ENCODE measurements at places on chromosomes 1 and 21. TPM values are rescaled to one million over a fixed set of nuclear protein-coding genes. Genes with fewer than 3 reads are reported as not detected.

DNA sequence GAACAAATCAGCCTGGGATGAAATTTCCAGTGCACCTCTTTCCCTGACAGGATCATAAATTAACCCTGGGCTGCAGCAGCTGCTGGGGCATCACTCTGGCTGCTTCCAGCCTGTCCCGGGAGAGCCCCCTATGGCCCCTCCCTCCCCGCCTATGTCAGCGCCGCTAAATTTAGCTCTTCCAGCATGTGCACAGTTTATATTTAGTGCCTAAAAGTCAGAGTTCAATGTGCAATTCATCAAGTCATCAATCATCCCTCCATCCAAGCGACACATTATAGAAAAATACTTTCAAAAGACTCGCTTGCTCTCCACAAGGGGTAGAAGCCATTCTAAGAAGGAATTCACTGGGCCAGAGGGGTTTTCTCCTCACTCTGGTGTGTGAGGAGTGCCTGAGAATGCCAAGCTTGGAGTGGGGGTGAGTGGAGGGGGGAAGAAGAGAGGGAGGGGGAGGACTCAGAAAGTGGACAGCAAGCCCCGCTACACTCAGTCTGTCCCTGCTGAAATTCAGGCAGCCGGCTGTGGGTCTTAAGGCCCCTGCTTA lies 37.4 kb downstream of the XCL1 start:
- no peak for DNase-seq

USH2A gene
- not detected for total RNA-seq

DNA sequence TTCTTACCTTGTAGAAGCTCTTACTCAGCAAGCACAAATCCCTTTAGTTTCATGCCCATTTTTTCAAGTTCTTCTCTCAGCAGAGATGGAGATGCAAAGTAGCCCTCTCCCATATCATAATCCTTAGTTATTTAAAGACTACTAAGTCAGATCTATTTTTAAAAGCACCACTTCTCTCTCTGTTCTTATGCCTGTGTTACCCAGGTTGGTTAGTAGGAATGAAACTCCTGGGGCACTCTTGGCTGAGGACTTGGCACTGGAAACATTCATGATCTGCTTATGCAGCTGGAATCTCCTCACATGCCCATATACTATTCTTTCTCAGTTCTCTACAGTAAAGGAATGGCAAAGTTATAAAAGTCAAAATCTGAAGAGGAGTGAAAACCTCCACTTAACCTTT lies 51.9 kb upstream of the PPP2R5A start:
- no peak for DNase-seq

ZBTB8B gene
- total RNA-seq, result under 0.01 TPM

- DNase-seq, result no peak
These were observed 2.7 kb downstream of the RBM15 start for GRCh38 chr1:110341872-110342331.

- no peak for DNase-seq
These were observed 25.4 kb upstream of the S100A7 start for GRCh38 chr1:153485863-153486262.

KIRREL1 gene
- total RNA-seq, result 16.2 TPM

GRCh38 chr1:175314300-175314699 lies 121.7 kb upstream of the KIAA0040 start:
- DNase-seq, result no peak

- peak; percentile 67 for DNase-seq
These were observed 18.2 kb upstream of the FCGR2A start for GRCh38 chr1:161486806-161487741.

DVL1 gene
- total RNA-seq, result 37.2 TPM

KLHDC8A gene
- not detected for total RNA-seq

IFNAR1 gene
- total RNA-seq, result 22.3 TPM

CXADR gene
- total RNA-seq, result 48.3 TPM

PLA2G4A gene
- total RNA-seq, result 16.2 TPM

COL16A1 gene
- 0.51 TPM for total RNA-seq

DNA sequence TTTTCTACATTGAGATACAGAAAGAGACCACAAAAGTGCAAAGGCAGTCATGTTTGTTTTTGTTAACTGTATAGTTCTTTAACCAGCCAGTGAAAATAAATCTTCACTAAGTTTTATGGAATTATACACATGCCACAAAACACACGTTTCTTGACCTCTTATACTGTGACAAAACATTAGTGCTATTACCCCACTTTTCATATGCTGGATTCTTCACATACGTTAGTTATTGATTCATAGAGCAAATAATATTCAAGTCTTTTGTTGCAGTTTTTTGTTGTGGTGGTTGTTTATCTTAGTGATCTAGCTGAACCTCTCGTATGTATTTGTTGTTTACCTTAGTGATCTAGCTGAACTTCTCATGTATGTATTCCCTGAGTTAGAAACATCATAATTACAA lies 28.0 kb downstream of the LYPLAL1 start:
- DNase-seq, result no peak

DNA sequence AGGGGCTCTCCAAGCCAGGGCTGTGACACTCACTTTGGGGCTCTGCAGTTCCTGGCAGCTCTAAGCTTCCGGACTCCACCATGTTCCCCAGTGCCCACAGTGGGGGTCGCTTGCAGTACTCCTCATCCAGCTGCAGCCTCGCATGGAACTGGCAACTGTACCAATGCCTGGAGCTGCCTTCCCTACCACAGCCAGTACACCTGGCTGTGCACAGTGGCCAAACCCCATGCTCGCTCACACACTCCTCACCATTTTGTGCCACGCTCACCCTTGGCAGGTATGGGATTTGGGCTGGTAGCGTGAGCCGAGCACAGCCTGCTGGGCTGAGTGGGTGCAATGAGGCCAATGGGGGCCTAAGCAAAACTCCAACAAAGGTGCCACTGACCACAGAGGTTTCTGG lies 1369.9 kb downstream of the KCNT2 start:
- no peak for DNase-seq

DNA sequence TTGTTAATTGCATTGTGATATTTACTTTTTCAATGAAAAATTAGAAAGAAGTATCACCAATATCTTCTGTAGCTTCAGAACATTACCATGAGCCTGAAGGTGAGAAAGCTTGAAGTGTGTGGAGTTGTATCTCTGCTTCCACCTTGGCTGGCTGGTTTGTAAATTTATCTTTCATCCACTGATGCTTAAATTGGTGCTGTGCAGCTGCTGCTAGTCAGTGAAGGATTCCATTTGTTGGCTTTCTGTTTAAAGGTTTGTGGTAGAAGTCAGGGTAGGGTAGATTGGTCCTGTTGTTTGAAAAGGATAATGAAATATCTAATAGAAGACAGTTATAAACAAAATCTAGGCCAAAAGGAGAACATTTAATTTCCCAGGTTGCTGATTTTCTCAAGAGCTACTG lies 105.7 kb downstream of the C1orf21 start:
- DNase-seq, result no peak

- DNase-seq, result peak; percentile 79
These were observed 31.1 kb downstream of the MRAP start for GRCh38 chr21:32329776-32330175.

DNA sequence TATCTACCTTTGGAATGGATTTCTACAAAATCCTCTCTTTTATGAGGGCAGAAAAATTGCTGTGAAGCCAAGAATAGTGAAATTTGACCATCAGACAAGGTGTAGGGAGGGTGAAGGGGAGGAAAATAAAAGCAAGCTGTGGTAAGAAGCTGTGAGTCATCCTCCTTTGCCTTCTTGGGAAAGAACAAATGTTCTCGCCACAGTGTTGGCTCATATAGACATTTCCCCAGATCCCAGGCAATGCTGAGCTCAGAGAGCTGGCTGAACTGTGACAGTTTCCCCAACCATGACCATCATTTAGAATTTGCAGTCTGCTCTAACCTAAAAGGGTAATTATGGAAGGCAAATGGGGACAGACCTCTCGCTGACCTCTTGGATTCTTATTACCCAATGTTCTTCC lies 235.4 kb downstream of the PBX1 start:
- no peak for DNase-seq

GRCh38 chr1:38114241-38115026 lies 67.8 kb upstream of the POU3F1 start:
- no peak for DNase-seq

TNNI3K gene
- total RNA-seq, result not detected

PRXL2B gene
- total RNA-seq, result 55.7 TPM

GRCh38 chr21:38170283-38170682 lies 86.5 kb upstream of the KCNJ15 start:
- DNase-seq, result peak; percentile 62

GRCh38 chr1:151311589-151312331 lies 15.5 kb downstream of the PI4KB start:
- DNase-seq, result peak; percentile 96

RPTN gene
- not detected for total RNA-seq

DNA sequence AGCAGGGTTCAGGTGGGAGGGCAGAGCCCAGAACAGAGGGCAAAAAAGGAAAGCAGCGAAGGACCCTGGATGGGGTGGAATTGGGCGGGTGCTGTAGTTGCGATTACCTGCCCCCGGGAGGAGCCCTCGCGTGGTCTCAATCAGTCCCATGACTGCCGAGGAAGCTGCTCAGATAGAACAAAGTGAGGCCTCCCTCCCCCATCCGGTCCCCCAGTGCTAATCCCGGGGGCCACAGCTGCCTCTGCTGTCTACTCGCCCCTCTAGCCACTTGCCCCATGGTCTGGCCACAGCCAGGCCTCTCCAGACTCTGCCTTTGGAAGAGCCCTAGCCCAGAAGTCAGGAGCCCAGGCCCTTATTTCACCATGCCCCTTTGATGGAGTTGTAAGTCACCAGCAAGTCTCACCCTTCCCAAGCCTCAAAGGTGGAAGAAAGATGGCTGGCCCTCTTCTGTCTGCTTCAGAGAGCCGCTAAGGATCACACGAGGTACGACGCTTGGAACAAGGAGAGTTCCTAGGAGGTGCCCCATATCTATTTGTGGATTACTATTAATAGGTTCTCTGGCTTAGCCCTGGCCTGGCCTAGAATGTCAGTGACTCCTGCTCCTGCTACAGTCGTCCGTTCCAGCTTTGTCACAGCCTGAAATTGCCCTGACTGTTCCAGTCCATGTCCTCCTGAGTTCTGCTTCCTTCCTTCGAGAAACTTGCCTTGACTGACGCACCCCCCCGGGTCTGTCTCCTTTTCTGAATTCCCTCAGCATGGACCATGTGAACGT lies 16.4 kb downstream of the ECHDC2 start:
- peak; percentile 31 for DNase-seq

GRCh38 chr1:169733924-169734323 lies at the start of gene SELE:
Gene SELE (minus strand): TSS chr1:169734079. CDS start chr1:169733612, 467 bp downstream.
- DNase-seq, result peak; percentile 59

GRCh38 chr1:156748670-156749418 lies 2.6 kb downstream of the HDGF start:
- DNase-seq, result peak; percentile 61

CTSS gene
- total RNA-seq, result 51.7 TPM

AMY1A gene
- total RNA-seq, result not detected

GRCh38 chr1:234473118-234473517 lies 5.9 kb downstream of the TARBP1 start:
- DNase-seq, result no peak

GRCh38 chr1:232547938-232548484 lies 81.9 kb downstream of the SIPA1L2 start:
- no peak for DNase-seq

ILDR2 gene
- under 0.01 TPM for total RNA-seq

DNA sequence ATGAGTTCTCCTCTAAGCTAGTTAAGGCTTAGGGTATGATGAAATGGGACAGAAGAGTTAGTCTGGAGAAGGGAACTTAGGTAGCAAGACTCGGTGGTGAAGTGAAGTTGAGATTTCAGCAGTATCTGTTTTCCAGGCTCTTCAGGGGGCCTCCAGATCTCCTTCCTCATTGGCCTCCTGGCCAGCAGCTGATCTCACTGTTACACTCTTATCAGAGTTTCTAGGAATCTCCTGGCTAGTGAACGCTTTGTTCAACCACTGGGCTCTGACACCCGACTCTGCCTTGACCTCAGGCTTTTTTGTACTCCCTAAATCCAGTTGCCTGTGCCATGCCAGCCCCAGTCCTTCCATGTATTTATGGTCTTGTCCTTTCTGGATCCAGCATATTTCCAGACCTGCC lies 311.0 kb downstream of the ASTN1 start:
- no peak for DNase-seq

DNA sequence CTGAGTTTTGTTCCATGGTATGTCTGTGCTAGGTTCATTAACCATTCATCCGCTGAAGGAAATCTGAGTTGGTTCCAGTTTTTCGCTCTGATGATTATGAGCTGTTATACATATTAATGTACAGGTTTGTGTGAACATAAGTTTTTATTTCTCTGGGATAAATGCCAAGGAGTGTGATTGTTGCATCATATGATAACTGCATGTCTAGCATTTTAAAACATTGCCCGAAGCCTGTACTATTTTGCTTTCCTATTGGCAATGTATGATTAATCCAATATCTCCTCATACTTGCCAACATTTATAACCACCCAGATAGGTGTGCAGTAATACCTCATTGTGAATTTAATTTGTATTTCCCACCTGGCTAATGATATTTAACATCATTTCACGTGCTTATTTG lies 322.7 kb downstream of the ZNF326 start:
- no peak for DNase-seq

- DNase-seq, result peak; percentile 69
These were observed 19.8 kb downstream of the SELP start for GRCh38 chr1:169610108-169610507.

DNA sequence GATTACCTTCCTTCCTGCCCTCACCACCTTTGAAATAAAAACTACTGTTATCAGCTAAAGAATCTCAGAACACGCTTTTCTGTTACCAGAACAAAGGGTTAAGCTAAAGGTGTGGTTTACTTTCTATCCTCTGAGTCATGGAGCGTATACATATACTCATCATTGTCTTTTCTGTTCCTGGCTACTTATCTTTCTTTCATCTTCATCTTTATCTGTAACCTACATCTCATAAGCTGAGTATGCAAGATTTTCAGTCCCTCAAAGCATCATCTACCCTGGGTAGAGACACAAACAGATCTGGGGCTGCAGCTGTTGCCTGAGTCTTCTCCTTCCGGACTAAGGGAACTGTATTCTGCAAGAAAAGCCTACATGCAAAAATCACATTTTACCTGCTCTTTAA lies 75.6 kb downstream of the LMO4 start:
- no peak for DNase-seq

- DNase-seq, result no peak
These were observed 56.1 kb downstream of the LMX1A start for GRCh38 chr1:165300400-165300903.

- DNase-seq, result no peak
These were observed 581.3 kb upstream of the BEND5 start for GRCh38 chr1:49358036-49358435.

- no peak for DNase-seq
These were observed 26.0 kb upstream of the GBP6 start for GRCh38 chr1:89337903-89338302.

GRCh38 chr1:115718011-115718754 lies 50.3 kb downstream of the CASQ2 start:
- DNase-seq, result no peak

GRCh38 chr1:173496757-173497320 lies 19.7 kb downstream of the PRDX6 start:
- DNase-seq, result no peak

- DNase-seq, result no peak
These were observed 109.8 kb downstream of the MAST2 start for GRCh38 chr1:45913183-45913683.

GRCh38 chr1:226541631-226542622 lies 6.6 kb upstream of the STUM start:
- peak; percentile 76 for DNase-seq

Measured in dermis microvascular lymphatic vessel endothelial cell (primary cell).